AG04449 (cell line): ENCODE measurements at places on chromosomes 7 and 10.

DNA sequence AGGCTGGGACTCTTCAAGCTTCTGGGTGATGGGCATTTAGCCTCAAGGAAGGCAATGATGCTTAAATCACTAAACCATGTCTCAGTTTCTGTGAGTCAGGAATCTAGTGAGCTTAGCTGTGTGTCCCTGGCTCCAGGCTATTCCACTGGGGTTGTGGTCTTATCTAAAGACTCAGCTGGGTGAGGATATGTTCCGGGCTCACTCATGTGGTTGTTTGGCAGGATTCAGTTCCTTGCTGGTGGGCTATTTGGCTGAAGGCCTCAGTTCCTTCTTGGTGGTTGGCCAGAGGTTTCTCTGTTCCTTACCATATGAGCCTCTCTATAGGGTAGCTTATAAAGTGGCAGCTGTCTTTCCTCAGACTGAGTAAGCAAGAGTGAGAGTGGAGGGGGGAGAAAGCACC, 12.0 kb downstream of the EVX1 start:
- no peak for DNase-seq

DNA sequence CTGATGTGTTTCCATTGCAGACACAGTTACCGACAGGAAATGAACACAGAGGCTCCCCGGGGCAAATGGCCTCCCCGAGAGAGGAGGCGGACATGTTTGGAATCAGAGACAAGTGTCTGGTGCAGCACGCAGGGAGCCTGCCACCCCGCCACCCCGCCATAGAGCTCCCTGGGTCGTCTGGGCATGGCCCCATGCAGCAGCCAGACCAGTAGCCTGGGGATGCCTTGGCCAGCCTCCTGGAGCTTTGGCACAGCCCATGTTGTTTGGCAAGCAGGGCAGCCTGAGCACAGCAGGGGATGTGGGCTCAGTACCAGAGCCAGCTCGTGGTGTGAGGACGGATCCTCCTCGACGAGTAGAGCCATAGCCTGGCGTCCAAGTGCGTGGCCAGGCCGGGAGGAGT, 80.8 kb downstream of the NKX6-2 start:
- DNase-seq = no peak

GRCh38 chr10:86389441-86390193, 23.0 kb upstream of the GRID1 start:
- no peak for DNase-seq

- no peak for DNase-seq
These were observed 26.5 kb downstream of the ASNS start for GRCh38 chr7:97845622-97846203.

- DNase-seq = no peak
These were observed 9.1 kb downstream of the TMEM270 start for GRCh38 chr7:73870041-73870492.

GRCh38 chr10:12876266-12876665, 125.2 kb downstream of the CCDC3 start:
- no peak for DNase-seq

GRCh38 chr7:90222811-90223725, 11.5 kb downstream of the STEAP2 start:
- no peak for DNase-seq

- no peak for DNase-seq
These were observed 6.9 kb downstream of the TMEM60 start for GRCh38 chr7:77791336-77791735.

- DNase-seq = no peak
These were observed 25.2 kb upstream of the CRYGN start for GRCh38 chr7:151465169-151465568.

DNA sequence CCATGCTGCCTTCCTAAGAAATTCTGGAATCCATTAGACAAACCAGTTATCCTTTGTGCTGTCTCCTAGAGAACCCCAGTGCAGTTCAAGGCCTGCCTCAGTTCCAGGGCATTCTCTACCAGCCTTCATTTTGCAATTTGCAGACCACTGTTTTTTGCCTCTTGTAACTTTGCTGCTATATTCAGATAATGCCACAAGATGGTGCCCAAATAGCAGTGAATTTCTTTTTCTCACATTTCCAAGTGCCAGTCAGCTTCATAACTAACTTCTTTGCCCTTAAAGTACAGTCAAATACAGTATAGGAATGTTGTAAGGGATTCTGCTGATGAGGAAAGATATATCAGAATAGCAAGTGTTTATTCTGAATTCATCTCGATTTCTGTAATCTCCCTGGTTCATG, 25.2 kb downstream of the LOXL4 start:
- no peak for DNase-seq

- no peak for DNase-seq
These were observed 119.8 kb downstream of the GRK5 start for GRCh38 chr10:119327096-119327745.

DNA sequence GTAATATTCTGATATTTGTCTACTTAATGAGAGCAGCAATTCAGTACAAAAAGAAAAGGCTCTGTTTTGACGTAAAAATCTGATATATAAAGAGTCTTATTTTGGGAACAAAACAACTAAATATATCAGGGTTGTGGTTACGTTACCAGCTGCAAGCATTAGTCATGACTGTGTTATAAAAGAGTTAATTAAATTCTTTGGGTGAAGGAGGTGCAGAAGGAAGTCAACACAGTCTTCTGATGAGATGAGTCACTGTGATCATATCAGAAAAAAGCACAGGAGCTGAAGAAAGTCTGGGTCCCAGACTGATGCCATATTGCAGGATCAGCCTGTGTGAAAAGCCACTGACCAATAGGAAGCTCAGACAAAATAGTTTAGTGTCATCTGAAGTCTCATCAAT, 234.3 kb upstream of the TEX47 start:
- no peak for DNase-seq

GRCh38 chr10:130889240-130889639, 422.3 kb downstream of the TCERG1L start:
- DNase-seq = no peak

- no peak for DNase-seq
These were observed 72.3 kb upstream of the MKRN1 start for GRCh38 chr7:140551355-140552239.

GRCh38 chr10:72066318-72067284, 21.8 kb downstream of the SPOCK2 start:
- DNase-seq = no peak

GRCh38 chr10:102770108-102770482, 26.3 kb downstream of the WBP1L start:
- DNase-seq = no peak

DNA sequence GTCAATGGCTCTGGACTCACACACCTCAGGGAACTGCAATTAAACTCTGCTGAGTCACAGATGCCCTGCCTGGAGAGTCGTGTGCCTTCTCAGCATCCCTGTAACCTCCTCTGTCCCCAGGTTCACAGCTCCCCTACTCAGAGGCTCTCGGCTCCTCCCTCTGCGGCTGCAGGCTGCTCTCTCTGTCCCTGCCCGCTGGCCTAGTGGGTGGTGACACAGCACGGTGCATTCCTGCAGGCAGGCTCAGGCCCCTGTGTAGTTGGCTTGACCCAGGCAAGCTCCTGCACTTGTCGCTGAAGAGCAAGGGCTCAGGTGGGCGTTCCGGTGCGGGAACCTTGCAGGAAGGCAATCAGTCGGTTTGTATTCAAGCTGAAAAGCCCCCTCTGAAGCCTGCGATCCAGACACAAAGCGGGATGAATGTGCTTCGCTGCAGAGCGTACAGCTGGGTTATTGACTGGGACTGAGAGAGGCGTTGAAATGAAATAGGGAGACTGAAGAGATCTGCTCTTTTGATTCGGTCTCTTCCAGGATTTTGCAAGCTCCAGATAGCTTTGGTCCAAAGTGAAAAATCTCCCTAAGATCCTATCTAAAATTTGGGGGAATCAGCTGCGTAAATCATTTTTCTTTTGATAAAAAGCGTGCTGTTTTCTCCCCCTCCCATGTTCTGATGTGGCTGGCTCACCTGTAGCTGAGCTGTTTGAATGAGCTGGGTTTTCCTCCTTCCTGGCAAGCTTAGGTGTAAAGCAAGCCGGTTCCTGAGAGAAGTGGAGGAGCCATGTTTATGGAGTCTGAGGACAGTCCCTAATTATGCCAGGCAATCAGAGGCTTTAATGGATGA, 208.7 kb upstream of the PHYHIPL start:
- DNase-seq = no peak

DNA sequence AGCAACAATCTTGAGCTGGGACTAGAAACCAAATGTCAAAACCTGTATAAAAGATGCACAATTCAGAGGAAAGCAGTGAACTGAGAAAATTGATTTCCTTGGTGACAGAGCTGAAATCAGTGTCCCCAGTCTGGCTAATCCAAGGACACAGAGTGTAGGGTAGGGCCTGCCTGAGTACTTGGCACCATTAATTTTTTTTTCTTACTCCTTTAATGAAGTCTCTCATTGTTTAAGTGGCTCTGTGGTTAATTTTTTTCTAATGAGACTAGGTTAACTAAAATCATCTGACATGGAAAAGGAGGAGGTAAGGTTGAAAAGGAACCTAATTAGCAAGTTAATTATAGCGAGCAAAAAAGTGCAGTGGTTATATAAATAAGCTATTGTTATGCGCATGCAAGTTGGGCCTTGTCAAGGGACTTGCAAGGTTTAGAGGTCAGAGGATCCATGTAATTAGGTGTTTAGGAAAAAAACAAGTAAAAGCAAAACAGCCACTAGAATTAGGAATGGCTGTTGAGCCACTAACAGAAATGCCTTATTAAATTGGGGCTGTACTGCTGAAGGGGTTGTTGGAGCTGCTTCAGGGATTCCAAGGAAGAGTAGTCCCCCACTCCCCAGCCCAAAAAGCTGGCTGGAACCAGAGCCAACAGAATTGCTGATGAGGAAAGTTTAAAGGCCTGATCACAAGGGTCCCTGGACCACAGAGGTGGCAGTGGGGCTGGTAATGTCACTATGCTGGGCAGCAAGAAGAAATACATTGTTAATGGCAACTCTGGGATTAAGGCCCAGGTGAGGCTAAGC, 58.9 kb upstream of the STRIP2 start:
- no peak for DNase-seq

- no peak for DNase-seq
These were observed 17.2 kb downstream of the BAZ1B start for GRCh38 chr7:73504920-73505319.

DNA sequence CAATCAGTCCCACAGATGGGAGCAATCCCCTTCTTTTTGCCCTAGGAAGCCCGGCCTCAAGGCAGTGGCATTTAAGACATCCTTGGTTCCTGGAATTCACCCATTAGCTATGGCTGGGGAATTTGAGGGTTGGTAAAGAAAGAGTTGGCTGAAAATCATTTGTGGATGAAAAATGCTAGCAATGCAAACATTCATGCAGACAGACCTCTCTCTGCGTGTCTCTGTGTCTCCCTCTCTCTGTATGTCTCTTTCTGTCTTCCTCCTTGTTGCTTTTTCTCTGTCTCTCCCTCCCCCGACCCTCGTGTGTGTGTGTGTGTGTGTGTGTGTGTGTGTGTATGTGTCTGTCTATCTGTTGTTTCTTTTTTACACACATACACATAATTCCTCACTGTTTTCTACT, 19.4 kb downstream of the LDB3 start:
- peak; percentile 86 for DNase-seq

- DNase-seq = no peak
These were observed 166.2 kb downstream of the PTPN20 start for GRCh38 chr10:47077386-47077785.

DNA sequence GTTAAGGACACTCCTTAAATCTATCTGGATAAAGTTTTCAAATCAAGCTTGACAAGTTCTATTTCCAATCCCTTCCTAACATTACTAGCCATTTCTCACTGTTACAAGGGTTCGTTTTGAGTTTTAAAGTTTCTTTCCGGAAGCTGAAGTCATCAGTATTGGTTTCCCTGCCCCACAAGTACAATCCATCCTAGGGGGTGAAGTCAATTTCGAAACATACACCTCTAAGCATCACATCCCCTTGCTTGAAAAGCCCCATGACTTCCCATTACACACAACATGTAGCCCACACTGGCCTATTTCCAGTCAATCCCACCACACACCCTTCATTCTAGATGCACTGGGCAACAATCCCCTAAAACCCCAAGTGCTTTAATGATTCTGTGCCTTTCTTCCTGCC, 13.0 kb downstream of the DPY19L1 start:
- no peak for DNase-seq

DNA sequence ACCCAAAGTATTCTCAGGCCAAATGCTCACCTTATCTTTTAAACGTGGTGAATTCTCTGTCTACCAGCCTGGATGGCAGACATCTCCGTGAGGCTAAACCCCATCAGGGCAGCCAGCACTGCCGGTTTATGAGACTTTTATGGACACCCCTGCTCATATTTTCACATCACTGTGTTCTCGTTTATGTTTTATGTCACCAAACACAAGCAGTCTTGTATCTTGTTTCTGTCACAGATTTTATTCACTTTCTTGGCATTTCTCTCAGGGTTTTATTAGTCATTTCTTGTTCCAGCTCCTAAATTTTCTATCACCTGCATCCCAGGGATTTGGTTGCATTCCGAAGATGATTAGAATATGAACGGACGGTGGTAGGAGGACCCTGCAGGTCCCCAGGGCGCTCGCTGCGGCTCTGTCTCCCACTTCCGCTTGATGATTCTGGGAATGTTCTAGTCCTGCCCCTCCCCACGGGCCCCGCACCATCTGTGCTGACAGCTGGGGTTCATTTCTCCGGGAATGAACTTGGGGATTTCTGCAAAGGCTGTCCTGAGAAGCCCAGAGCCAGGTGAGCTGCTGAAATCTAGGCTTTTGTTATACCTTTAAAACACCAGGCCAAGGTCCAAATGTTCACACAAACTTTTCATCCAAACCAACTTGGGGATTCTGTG, 217.6 kb downstream of the GFRA1 start:
- DNase-seq = no peak

- DNase-seq = no peak
These were observed 88.5 kb downstream of the CTNNA3 start for GRCh38 chr10:67607472-67607871.

GRCh38 chr10:94407668-94408067, 5.3 kb downstream of the TBC1D12 start:
- DNase-seq = no peak

- no peak for DNase-seq
These were observed 77.6 kb upstream of the SFMBT2 start for GRCh38 chr10:7488418-7488829.

DNA sequence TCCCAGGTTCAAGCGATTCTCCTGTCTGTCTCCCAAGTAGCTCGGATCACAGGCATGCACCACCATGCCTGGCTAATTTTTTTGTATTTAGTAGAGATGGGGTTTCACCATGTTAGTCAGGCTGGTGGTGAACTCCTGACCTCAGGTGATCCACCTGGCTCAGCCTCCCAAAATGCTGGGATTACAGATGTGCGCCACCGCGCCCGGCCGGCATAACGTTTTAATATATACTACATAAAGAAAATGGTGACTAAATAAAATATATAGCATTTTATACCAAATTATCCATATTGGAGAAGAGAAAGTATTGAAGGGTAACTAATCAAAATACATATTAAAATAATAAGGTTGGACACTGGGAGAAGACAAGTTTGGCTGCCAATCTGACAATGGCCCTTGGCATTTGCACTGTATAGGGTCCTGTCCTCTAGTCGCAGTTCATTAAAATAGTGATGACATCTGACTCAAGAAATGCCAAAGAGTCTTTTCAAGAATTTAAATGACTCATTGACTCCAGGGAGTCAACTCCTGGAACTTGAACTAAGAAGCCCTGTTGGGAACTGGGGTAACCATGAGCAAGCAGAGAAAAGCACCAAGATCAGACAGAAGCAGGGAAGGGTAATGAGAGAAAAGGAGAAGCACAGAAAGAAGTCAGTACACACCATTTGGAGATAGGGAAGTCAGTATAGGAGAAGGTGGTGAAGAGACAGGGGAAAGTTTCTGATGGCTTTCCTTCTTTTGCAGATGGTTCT, 91.1 kb downstream of the CH25H start:
- DNase-seq = no peak
